ENCODE measurements at places on chromosomes 2 and 18.

- H3K27me3 ChIP-seq: peaks cover 20% of the 10 kb centered on the region
- peaks cover 71% of the 10 kb centered on the region for H3K4me1 ChIP-seq
- H3K36me3 ChIP-seq: no peaks in the 10 kb centered on the region
- H3K4me3 ChIP-seq: peak overlapping the region; percentile 76
- peak; percentile 80 for DNase-seq
Measured at GRCh38 chr2:217858519-217859491, 144.0 kb downstream of the TNS1 start.

GRCh38 chr2:23137166-23137565 is 247.8 kb upstream of the KLHL29 start:
- peaks cover 3% of the 10 kb centered on the region for H3K27me3 ChIP-seq
- H3K36me3 ChIP-seq: no peaks in the 10 kb centered on the region
- H3K27ac ChIP-seq: no peak overlapping the region

DNA sequence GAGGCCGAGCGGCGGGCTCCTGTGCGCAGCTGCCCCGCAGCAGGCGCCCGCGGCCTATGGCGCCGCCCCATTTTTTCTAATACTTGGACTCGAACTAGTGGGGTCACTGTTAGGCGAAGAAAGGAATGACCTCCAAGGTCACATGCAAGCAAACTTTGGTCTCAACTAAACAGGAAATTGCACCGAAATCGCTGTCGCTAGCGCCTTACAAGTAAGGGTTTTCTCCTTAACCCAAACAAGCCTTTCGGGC is 339 bp downstream of the ACAA2 start:
- peaks cover 47% of the 10 kb centered on the region for H3K36me3 ChIP-seq
- H3K27ac ChIP-seq: peak overlapping the region; percentile 33
- H3K4me1 ChIP-seq: peaks cover 35% of the 10 kb centered on the region
- peak; percentile 41 for DNase-seq

DNA sequence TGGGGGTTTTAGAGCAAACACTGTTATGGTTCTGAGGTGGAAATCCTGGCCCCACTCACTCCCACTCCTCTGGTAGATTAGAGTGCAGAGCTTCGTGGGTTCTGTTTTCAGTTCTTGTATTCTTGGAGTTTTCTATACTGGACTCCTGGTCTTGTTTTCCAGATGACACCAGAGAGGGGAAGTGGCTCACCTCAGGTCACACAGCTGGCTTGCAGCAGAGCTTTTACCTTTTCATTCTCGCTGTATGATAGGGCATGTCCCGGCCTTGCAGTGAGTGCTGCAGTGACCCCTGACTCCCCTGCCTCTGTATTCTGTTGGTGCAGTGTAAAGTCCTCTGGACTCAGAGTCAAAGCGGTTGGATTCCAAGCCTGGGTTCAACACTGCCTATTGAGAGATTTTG is 148.9 kb upstream of the MEX3C start:
- no peaks in the 10 kb centered on the region for H3K36me3 ChIP-seq
- H3K27me3 ChIP-seq: peaks cover 12% of the 10 kb centered on the region
- DNase-seq: no peak

- peaks cover 9% of the 10 kb centered on the region for H3K4me1 ChIP-seq
- peak overlapping the region; percentile 81 for H3K4me3 ChIP-seq
- H3K36me3 ChIP-seq: no peaks in the 10 kb centered on the region
- H3K27me3 ChIP-seq: peaks cover 48% of the 10 kb centered on the region
Measured at GRCh38 chr2:164839914-164840457, 1.6 kb downstream of the COBLL1 start.

- no peak for DNase-seq
- peak overlapping the region; percentile 68 for H3K27ac ChIP-seq
- peaks cover 63% of the 10 kb centered on the region for H3K36me3 ChIP-seq
- H3K4me1 ChIP-seq: no peaks in the 10 kb centered on the region
- peaks cover 3% of the 10 kb centered on the region for H3K27me3 ChIP-seq
- H3K4me3 ChIP-seq: no peak overlapping the region
Measured at GRCh38 chr2:197571627-197572271, 55.9 kb downstream of the MOB4 start.

DNA sequence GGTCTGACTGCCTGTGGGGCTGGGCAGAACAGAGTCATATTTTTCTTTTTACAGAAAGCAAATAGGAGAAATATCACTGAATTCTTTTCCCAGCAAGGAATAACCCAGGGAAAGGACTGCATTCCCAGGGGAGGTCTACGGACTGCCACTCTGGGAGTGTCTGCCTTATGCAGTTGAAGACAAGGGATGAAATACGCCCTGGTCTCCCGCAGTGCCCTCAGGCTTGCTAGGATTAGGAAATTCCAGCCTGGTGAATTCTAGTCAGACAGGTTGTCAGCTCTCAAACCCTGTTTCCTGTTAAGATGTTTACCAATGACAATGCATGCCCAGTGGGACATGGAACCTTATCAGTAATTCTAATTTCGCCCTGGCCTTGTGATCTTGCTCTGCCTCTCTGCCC is 30.3 kb upstream of the PDK1 start:
- H3K4me1 ChIP-seq: no peaks in the 10 kb centered on the region
- H3K27ac ChIP-seq: no peak overlapping the region
- H3K36me3 ChIP-seq: peaks cover 68% of the 10 kb centered on the region
- H3K27me3 ChIP-seq: no peaks in the 10 kb centered on the region

GRCh38 chr2:201558232-201558631 is 85.1 kb downstream of the TMEM237 start:
- H3K27ac ChIP-seq: no peak overlapping the region
- DNase-seq: no peak
- no peaks in the 10 kb centered on the region for H3K4me1 ChIP-seq
- no peaks in the 10 kb centered on the region for H3K27me3 ChIP-seq
- no peaks in the 10 kb centered on the region for H3K36me3 ChIP-seq

DNA sequence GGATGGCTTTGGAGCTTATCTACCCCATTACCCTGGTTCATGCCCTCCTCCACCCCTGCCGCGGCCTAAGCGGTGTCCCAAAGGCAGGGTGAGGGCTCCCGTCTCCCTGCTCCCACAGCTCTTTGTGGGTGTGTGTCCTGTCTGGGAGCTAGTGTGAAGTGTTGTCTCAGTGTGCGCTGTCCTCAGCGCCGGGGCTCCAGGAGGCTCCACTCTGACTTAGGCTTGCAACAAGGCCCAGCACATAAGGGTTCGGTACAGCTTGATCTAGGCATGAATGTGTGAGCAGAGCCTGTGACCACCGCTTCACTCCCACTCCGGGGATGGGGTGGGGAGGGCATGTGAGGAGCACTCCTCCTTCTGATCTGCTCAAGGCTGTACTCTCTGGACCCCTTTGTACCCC is 1.2 kb downstream of the MC2R start:
- DNase-seq: no peak
- H3K27me3 ChIP-seq: no peaks in the 10 kb centered on the region
- H3K27ac ChIP-seq: no peak overlapping the region
- no peak overlapping the region for H3K4me3 ChIP-seq
- H3K4me1 ChIP-seq: no peaks in the 10 kb centered on the region
- H3K36me3 ChIP-seq: no peaks in the 10 kb centered on the region

- no peaks in the 10 kb centered on the region for H3K36me3 ChIP-seq
- H3K4me3 ChIP-seq: no peak overlapping the region
- peaks cover 12% of the 10 kb centered on the region for H3K27me3 ChIP-seq
- peaks cover 30% of the 10 kb centered on the region for H3K4me1 ChIP-seq
Measured at GRCh38 chr2:65622951-65623535, 190.6 kb upstream of the SPRED2 start.

GRCh38 chr18:61173554-61173953 is 159.7 kb upstream of the CDH20 start:
- no peaks in the 10 kb centered on the region for H3K36me3 ChIP-seq
- no peak for DNase-seq
- no peak overlapping the region for H3K4me3 ChIP-seq
- peaks cover 4% of the 10 kb centered on the region for H3K27me3 ChIP-seq
- no peaks in the 10 kb centered on the region for H3K4me1 ChIP-seq

GRCh38 chr18:57784034-57784800 is 18.9 kb downstream of the ATP8B1 start:
- H3K4me3 ChIP-seq: peak overlapping the region; percentile 57
- H3K27me3 ChIP-seq: no peaks in the 10 kb centered on the region
- peak; percentile 19 for DNase-seq
- H3K4me1 ChIP-seq: peaks cover 43% of the 10 kb centered on the region
- peaks cover under 1% of the 10 kb centered on the region for H3K36me3 ChIP-seq

GRCh38 chr2:163794635-163795034 is 58.8 kb upstream of the FIGN start:
- H3K36me3 ChIP-seq: no peaks in the 10 kb centered on the region
- H3K27ac ChIP-seq: no peak overlapping the region
- H3K4me1 ChIP-seq: peaks cover 11% of the 10 kb centered on the region
- no peak for DNase-seq
- no peak overlapping the region for H3K4me3 ChIP-seq

GRCh38 chr2:234881413-234882241 is 70.2 kb upstream of the SH3BP4 start:
- peaks cover 36% of the 10 kb centered on the region for H3K4me1 ChIP-seq
- no peak overlapping the region for H3K27ac ChIP-seq
- no peak overlapping the region for H3K4me3 ChIP-seq
- DNase-seq: peak; percentile 67
- H3K36me3 ChIP-seq: peaks cover 25% of the 10 kb centered on the region

DNA sequence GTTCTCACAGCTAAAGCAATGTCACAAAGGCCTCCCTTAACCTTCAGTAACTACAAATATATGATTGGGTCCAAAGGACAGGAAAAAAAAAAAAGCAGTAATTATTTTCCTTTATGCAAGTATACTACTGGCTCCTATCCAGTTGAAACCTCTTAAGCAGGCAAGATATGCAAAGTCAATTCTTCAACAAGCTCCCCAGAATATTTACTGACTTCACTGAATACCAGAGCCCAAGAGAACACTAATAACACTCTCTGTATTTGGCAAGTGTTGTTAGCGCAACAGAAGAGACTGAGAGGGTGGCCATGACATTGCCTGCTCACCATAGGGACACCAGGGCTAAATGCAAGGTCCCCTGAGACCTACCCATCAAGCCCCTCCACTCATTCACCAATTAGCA is 74.5 kb downstream of the AP1S3 start:
- no peak overlapping the region for H3K27ac ChIP-seq
- H3K27me3 ChIP-seq: no peaks in the 10 kb centered on the region
- H3K4me3 ChIP-seq: no peak overlapping the region
- peaks cover 8% of the 10 kb centered on the region for H3K36me3 ChIP-seq
- DNase-seq: no peak
- peaks cover 12% of the 10 kb centered on the region for H3K4me1 ChIP-seq

- H3K27ac ChIP-seq: no peak overlapping the region
- no peaks in the 10 kb centered on the region for H3K36me3 ChIP-seq
- no peak overlapping the region for H3K4me3 ChIP-seq
- no peak for DNase-seq
Measured at GRCh38 chr2:240931319-240931949, 25.3 kb downstream of the CROCC2 start.

DNA sequence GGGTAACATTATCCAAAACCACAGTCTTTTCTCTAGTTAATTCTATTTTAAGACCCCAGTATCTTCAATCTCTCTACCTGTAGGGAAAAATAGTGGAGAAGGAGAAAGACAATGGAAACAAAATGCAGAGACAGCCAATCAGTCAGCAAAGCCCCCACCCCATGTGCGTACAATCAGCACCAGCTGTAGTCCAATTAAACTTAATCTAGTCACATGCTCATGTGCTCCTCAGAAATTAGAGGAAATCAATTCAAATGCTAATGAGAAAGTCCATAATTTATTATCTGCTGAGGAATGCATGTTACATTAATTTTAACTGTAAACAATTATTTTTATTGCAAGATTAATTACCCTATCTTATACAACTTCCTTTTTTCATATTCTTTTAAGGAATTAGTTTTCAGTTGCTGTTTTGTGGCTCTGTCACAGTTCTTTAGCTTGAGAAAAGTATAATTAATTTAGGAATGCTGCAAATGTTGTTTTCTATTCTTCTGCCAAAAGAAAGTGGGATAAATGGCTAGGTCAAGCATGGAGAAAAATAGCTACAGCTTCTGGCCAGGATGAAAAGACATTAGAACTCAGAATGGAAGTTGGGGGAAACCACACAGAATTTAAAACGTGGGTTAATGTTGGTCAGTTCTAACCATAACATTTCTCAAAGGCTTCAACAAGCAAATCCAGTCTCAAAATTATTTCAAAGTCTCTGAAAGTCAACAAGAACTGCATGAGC is 232.4 kb upstream of the HNRNPA3 start:
- no peaks in the 10 kb centered on the region for H3K36me3 ChIP-seq
- H3K4me1 ChIP-seq: peaks cover 13% of the 10 kb centered on the region
- H3K27ac ChIP-seq: no peak overlapping the region
- DNase-seq: no peak
- no peak overlapping the region for H3K4me3 ChIP-seq

DNA sequence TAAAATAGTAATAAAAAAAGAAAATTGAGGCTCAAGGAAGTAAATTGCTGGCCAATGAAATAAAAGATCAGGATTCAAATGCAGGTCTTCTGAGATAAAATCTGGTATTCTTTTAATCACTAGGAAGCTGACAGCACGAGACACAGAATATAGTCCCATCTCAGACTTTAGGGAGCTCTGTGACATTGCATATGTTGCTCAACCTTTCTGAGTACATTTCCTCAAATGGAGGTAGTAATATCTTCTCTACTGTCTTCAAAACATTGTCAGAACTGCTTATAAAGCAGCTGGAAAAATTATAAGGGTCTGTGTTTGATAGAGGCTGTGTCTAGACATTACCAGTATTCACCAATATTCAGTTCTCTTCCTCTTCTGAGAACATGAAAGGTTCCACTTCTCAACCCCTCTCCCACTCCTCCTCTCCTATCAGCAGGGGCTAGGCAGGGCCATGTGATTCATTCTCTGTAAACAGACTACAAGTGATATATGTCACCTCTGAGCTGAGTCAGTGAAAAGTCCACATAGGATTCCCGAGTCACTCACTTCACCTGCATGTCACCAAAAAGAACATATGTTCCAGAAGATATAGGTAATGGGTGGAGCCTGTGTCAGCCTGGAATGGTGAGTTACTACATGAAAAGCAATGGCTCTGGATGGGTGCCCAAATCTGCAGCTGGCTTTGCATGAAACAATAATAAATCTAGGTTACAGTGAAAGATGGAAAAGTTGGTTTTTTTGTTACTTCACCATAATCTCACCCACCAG is 7.1 kb downstream of the KCNE4 start:
- no peaks in the 10 kb centered on the region for H3K36me3 ChIP-seq
- peaks cover 2% of the 10 kb centered on the region for H3K27me3 ChIP-seq
- no peak for DNase-seq
- peaks cover 85% of the 10 kb centered on the region for H3K4me1 ChIP-seq
- H3K4me3 ChIP-seq: no peak overlapping the region

- no peak overlapping the region for H3K27ac ChIP-seq
- H3K4me3 ChIP-seq: no peak overlapping the region
- no peaks in the 10 kb centered on the region for H3K36me3 ChIP-seq
- DNase-seq: no peak
Measured at GRCh38 chr2:187213798-187214197, 234.3 kb downstream of the CALCRL start.

DNA sequence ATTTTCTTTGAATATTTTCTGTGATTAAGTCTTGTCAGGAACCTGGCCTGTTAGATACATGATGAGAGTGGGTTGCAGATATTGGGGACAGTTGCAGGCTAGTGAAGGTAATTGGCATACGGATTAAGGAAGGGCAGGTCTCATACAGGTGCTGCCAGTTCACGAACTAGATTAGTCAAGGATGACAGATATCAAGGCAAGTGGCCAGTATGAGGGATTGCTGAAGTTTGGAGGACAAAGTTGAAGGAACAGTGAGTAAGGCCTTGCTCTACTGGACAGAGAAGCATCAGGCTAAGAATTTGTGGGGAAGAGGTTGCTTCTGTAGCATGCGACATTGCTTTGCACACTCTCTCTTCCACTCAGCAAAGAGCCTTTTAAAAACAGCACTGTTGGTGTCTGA is 12.8 kb upstream of the NCOA1 start:
- H3K27ac ChIP-seq: peak overlapping the region; percentile 13
- DNase-seq: no peak
- H3K27me3 ChIP-seq: peaks cover 7% of the 10 kb centered on the region
- H3K4me1 ChIP-seq: no peaks in the 10 kb centered on the region

- H3K27ac ChIP-seq: no peak overlapping the region
- DNase-seq: no peak
- no peaks in the 10 kb centered on the region for H3K4me1 ChIP-seq
- no peaks in the 10 kb centered on the region for H3K36me3 ChIP-seq
Measured at GRCh38 chr18:67475673-67476072, 40.8 kb downstream of the DSEL start.
